ENCODE measurements at places on chromosomes 12 and 14.

DNA sequence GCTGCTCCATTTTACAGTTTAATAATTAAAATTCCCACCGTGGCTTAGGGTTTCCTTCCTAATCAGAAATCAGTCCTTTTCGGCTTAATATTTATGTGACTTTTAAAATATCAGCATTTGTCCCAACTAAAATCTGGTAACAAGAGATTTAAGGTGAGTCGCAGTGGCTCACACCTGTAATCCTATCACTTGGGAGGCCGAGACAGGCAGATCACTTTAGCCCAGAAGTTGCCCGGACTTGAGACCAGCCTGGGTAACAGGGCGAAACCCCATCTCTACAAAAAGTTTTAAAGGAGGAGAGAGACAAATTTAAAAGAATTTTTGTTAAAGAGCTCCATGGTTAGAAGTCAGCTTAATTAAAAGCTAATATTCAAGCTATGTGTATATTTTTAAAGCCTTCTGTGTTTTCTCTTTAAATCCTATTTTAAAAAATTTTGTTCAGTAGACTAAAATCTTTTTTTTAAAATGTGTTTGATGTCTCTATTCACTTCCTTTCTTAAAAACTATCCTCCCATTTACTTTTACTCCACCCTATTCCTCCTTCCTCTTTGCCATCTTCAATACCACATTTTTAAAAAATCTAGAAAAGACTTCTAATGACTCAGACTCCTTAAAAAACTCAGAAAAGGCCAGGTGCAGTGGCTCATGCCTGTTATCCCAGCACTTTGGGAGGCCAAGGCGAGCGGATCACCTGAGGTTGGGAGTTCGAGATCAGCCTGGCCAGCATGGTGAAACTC, 3.8 kb upstream of the TAC3 start:
- no peak for DNase-seq

DNA sequence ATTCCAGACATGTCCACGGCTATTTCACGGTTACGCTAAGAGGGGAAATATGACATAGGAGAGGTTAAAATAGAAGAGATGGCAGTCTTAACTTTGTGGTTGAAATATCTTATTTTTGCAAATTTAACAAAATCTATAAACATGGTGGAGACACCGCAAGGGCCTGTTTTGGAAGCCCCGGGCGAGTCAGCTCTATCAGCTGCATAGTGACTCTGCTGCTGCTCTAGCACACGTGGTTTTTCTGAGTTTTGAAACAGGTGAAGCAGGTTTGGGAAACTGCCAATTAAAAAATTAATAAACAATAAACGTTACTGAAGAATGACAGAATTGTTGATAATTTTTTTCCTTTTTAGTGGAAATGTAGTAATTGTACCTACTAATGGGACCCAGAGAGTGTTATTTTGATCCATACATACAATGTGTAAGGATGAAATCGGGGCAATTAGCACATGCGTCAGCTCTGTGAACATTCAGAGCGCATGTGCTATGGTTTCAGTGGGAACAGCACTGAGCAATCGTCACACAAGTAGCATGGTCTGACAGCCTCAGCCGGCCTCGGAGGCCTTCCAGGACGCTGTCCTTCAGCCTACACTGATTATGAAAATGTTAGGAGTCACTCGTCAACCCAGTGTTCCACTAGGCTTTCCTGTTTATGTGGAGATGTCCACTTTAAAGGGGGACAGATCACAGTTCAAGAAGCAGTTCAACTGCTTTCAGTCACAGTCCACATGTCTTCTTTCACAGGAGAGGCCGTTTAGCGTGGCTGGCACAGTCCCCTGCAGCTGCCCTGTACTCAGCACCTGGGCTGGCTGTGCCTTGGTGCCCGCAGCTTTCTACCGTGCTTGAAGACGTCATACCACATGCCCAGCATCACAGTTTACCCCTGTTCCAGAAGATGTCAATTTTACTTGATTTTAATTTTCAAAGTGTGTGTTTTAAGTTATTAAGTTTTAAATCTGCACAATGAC, 51.8 kb downstream of the MOK start:
- no peak for DNase-seq

DNA sequence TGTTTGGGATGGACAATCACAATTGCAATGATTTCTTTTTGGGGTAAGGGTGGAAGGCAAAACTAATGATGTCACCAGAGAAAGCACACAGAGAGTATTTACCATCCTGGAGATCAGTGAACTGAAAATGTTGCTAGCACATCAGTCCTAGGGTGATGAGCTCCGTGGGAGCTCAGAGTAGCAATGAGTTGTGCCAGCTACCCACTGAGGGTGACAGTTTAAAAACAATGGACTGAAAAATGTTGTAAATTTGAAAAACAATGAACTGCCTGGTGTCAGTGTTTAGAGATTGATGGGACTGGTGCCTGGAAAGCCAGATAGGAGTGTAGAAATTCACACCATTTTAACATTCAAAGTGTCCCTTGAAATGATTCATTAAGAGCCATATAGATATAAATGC, 198.5 kb downstream of the ATP23 start:
- no peak for DNase-seq

DNA sequence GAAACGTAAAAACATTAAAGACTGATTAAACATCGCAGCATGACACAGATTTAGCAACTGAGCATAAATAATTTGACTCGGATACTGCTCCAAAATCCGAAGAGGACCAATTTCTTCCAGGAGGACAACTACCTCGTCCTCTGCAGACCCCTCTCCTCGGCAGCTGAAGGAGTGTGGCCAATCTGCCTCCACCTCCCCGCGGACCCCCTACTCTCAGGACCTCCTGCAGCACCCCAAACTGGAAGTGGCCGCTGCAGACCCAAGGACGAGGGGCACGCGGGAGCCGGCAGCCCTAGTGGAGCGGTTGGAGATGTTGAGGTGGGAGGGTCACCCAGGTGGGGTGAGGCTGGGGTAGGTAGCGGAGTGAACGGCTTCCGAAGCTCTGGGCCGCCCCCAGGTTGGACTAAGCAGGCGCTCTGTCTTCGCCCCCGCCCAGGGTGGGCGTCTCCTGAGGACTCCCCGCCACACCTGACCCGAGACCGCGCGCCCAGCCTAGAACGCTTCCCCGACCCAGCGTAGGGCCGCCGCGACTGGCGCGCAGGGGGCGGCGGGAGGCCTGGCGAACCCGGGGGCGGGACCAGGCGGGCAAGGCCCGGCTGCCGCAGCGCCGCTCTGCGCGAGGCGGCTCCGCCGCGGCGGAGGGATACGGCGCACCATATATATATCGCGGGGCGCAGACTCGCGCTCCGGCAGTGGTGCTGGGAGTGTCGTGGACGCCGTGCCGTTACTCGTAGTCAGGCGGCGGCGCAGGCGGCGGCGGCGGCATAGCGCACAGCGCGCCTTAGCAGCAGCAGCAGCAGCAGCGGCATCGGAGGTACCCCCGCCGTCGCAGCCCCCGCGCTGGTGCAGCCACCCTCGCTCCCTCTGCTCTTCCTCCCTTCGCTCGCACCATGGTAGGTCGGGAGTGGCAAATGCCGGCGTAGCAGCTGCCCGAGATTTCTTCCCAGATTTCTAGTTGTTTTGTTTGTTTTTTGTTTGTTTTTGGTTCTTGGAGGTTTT, at the start of gene CALM1:
TSS of gene CALM1 (plus strand) at position 689 of the 999 bp plus-strand sequence. CDS start at position 891, 202 bp downstream.
- DNase-seq, result no peak

DNA sequence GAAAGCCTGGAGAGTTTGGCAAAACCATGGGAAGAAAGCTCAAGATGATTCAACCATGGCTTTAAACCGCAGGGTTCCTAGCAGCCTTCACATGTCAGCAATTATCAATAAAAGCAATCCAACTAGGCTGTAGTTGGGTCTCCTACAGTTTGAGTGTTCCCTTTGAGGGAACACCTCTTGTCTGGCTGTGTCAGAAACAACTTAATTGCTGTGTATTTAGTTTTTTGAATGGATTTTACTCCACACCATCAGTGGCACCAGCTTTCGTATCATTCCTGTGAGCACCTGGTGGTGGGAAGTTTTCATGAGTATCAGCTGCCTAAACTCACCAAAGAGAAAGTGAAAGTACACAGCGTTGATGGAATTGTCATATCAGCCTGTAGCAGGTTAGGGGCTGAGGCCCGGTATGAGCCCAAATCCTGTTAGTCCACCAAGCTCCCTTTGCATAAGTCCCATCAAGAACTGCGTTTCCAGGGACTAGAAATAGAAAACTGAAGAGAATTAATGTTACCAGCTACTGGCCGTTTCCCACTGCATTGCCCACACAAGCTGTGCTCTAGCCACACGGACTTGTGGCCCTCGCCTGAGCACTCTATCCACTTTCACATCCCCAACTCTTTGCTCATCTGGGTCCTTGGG, 10.9 kb upstream of the IL26 start:
- DNase-seq, result no peak

DNA sequence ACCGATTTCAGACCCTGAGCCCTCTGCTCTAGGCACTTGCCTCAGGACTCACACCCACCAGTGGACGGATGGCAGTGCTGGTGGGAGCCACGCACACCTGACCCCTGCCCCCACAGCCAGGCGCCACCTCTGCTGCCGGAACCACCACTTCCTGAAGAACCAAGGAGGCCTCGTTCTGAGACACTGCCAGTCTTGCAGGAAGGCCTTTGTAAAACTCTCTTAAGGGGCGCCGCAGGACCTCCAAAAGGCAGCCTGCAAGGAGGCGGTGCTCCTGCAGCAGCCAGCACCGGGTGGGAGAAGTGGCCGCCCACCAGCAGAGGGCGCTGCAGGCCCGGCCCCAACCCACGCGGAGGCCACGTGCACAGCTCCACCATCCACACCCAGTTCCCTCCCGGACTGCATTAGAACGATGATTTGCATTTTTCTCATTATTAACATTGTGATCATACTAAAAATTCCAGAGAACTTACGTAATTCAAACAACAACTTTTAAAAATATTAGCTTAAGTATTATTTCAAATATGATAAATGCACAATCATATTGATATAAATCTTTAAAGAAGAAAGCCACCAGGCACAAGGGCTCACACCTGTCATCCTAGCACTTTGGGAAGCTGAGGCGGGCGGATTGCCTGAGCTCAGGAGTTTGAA, 12.8 kb downstream of the STX2 start:
- DNase-seq, result no peak

- no peak for DNase-seq
These were observed 7.2 kb downstream of the MBIP start for GRCh38 chr14:36313206-36313605.

DNA sequence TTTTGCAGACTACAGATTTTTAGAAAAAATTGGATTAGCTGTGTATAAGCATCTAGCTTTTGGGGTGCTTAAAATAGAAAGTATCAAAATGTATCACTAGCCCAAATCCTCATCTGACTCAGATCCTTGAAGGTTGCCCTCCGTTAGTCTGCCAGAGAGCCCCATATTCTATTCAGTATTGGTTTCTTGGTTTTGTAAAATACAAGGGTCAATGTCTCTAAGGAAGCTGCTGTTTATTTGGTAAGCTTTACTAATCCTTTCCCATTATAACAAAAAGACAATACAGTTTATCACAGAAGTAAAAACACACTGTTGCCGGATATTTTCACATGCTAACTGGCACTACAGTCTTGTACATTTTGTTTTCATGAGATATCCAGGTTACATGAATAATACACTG, 92.8 kb upstream of the PTHLH start:
- DNase-seq, result no peak

DNA sequence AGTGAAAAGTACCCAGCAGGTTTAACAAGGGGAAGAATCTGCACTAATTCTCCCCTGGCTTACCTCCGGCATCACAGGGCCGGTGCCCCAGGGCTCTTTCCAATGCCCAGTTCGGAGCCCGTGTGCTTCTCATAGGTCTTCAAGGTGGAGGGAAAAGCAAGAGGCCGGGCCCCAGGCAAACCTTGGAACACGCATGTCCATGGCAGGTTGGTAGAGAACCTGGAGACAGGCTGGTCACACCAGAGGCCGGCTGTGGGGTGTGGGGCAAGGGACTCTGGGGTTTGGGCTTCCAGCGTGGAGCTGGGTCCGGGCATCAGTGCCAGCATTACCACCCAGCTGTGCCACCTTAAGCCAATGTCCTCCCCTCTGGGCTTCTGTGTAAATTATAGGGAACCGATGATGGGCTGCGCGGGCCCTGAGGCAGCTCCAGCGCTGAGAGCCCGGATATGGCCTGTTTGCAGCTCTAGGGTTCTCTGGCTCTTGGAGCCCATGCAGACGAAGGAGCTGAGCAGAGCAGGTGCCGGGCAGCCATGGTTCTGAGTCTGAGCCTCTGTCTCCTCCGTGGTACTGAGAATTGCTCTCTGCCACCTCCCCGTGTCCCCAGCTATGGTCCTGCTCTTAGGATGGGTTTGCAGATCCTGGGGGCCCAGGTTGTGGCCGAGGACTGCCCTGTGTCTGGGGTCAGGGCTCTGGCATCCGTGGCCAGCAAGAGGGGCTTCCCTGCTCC, 197.0 kb upstream of the C14orf180 start:
- no peak for DNase-seq

DNA sequence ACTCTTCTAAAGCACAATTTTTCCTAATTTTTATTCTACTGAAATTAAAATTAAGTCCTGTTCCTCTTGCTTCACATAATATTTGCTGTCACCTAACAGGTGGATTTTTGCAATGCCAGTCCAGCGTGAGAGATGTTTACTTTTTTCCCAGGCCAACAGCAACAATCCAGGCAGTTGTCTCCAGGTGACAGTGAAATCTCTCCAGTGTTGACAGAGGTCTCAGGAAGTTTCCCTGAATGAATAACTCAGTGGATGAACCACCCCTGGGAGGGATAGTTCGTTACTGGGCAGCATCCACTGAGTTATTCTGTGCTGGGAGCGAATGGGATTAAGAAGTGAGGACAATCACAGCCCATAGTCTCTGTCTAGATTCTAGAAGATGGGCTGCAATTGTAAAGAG, 7.1 kb upstream of the NT5DC3 start:
- no peak for DNase-seq

GRCh38 chr12:64039281-64039871, 182.7 kb downstream of the KICS2 start:
- peak; percentile 25 for DNase-seq

GRCh38 chr14:61223552-61223951, 57.6 kb downstream of the TMEM30B start:
- DNase-seq, result no peak

DNA sequence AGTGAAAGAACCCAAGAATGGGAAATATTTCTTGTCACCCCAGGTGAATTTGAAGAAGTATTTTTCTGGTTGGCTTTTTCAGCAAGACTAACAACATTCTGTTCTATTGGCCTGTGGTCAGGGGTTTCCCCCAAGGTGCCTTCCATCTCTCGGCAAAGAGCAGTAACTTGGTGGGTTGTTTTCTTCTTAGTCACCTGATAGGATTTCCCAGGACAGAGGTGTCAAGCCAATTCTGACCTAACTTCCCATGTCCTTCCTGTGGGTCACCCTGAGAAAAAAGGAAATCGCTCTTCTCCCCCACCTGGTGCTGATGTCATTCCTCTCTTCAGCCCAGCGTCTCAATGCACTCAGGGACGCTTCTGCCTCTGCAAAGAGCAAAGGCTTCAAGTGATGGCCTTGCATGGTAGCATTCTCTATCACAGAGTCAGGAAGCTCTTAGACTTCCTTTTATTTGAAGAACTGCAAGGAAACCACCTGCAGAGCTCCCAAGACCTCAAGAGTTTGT, 16.1 kb upstream of the IFNG start:
- DNase-seq, result no peak

- no peak for DNase-seq
These were observed 22.3 kb upstream of the RAB21 start for GRCh38 chr12:71732357-71732712.

- no peak for DNase-seq
These were observed 39.0 kb downstream of the CRACR2A start for GRCh38 chr12:3713947-3714346.

Measured in glomerular endothelial cell (primary cell).